Left ventricle myocardium inferior (tissue), 1 donor: ENCODE measurements at places on chromosomes 2 and 18.

DNA sequence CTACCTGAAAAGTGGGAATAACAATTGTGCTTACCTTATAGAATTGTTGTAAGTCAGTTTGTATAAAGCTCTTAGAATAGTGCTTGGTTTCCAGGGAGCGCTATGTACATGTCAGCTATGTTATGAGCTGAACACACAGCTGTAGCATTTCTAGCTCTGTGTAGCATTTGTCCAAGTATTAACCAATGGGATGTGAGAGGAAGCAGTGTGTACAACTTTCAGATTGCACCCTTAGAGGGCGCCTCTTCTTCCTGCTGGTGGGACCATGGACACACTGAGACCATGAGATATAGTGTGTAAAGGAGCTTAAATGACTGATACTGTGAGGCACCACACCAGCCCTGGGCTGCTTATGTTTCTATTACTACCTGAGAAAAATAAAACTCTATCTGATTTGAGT is 380.2 kb downstream of the LNPK start:
- H3K4me1 ChIP-seq = no peaks in the 10 kb centered on the region
- no peak for DNase-seq
- H3K27ac ChIP-seq = no peak overlapping the region

GRCh38 chr2:39215545-39215944 is 28.2 kb downstream of the CDKL4 start:
- H3K27me3 ChIP-seq = no peaks in the 10 kb centered on the region
- no peak for DNase-seq
- no peaks in the 10 kb centered on the region for H3K36me3 ChIP-seq
- no peak overlapping the region for H3K4me3 ChIP-seq

DNA sequence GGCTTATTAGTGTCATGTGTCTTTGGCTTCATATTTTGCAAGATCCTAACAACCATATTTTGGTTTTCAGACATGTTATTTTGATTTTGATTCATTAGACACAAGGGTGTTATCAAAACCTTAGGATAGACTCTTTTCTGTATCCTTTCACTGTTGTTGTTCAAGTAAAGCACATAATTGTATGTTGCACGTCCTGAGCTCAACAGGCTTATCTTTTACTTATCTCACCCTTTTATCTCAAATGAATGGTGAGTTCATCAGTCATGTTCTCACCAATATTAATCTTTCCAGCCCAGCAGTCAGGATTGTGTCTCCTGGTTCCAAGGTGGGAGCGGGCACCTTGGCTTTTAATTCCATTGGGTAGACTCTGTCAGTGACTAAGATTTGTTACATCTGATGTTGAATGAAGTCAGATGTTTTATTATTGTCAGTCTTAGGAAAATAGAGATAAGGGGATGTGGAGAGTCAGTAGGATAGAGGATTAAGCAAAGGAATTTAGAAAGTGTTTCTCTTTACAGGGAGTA is 11.9 kb downstream of the GPN1 start:
- H3K27ac ChIP-seq = no peak overlapping the region
- H3K36me3 ChIP-seq = peaks cover 94% of the 10 kb centered on the region
- no peak overlapping the region for H3K4me3 ChIP-seq
- no peaks in the 10 kb centered on the region for H3K4me1 ChIP-seq

- DNase-seq = no peak
- H3K4me3 ChIP-seq = no peak overlapping the region
- H3K27me3 ChIP-seq = peaks cover 24% of the 10 kb centered on the region
- H3K4me1 ChIP-seq = no peaks in the 10 kb centered on the region
- no peaks in the 10 kb centered on the region for H3K36me3 ChIP-seq
These were observed 27.3 kb upstream of the BIN1 start for GRCh38 chr2:127134235-127134634.

- peaks cover 19% of the 10 kb centered on the region for H3K36me3 ChIP-seq
- peaks cover 10% of the 10 kb centered on the region for H3K4me1 ChIP-seq
- no peak overlapping the region for H3K4me3 ChIP-seq
- DNase-seq = no peak
- no peak overlapping the region for H3K27ac ChIP-seq
These were observed 10.0 kb downstream of the SLC4A5 start for GRCh38 chr2:74333175-74333574.

GRCh38 chr18:75544051-75544481 is 116.6 kb upstream of the SMIM21 start:
- no peaks in the 10 kb centered on the region for H3K4me1 ChIP-seq
- H3K27ac ChIP-seq = no peak overlapping the region
- H3K36me3 ChIP-seq = no peaks in the 10 kb centered on the region
- no peak for DNase-seq
- H3K27me3 ChIP-seq = peaks cover 37% of the 10 kb centered on the region

DNA sequence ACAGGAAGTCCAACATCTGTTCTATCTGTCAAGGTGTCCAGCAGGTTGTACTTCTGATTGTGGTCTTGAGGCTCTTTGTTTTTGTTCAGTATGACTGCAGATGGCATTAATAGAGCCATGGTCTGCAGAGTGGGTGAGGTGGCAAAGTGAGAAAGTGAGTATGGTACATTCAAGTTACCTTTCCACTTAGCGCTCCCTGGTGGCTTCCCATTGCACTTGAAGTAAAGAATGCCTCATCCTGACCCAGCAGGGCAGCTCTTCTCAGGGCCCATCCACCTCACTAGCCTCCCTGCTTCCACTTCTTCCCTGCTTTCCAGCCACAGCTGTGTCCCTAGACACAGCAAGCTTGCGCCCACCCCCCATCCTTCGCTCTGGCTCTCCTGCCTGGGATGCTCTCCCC is 148.0 kb upstream of the ALPP start:
- no peak overlapping the region for H3K4me3 ChIP-seq
- H3K4me1 ChIP-seq = peaks cover 21% of the 10 kb centered on the region
- no peaks in the 10 kb centered on the region for H3K36me3 ChIP-seq
- no peaks in the 10 kb centered on the region for H3K27me3 ChIP-seq
- H3K27ac ChIP-seq = no peak overlapping the region

DNA sequence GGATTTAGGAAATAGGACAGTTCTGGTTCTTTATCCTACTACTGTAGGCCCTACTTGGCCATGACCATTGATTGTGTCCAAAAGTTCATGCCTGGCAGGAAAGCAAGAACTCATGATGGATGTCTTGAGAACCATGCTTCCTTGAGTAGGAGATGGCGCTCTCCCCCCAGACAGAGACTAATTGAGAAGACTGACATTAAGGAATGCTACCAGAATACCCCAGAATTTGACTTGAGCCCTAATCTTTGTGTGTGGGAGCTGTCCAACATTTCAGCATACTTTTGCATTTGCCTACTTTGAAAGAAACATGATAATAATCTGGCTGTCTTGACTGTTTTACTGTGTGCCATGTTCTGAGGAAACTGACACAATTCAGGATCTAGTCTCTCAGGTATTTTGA is 23.3 kb downstream of the MAPRE3 start:
- no peaks in the 10 kb centered on the region for H3K27me3 ChIP-seq
- no peaks in the 10 kb centered on the region for H3K36me3 ChIP-seq
- no peak for DNase-seq
- no peaks in the 10 kb centered on the region for H3K4me1 ChIP-seq
- no peak overlapping the region for H3K27ac ChIP-seq
- no peak overlapping the region for H3K4me3 ChIP-seq

- DNase-seq = no peak
- H3K36me3 ChIP-seq = no peaks in the 10 kb centered on the region
- no peaks in the 10 kb centered on the region for H3K4me1 ChIP-seq
- H3K27ac ChIP-seq = no peak overlapping the region
- no peak overlapping the region for H3K4me3 ChIP-seq
These were observed 692.1 kb upstream of the CELF4 start for GRCh38 chr18:38257661-38258060.

DNA sequence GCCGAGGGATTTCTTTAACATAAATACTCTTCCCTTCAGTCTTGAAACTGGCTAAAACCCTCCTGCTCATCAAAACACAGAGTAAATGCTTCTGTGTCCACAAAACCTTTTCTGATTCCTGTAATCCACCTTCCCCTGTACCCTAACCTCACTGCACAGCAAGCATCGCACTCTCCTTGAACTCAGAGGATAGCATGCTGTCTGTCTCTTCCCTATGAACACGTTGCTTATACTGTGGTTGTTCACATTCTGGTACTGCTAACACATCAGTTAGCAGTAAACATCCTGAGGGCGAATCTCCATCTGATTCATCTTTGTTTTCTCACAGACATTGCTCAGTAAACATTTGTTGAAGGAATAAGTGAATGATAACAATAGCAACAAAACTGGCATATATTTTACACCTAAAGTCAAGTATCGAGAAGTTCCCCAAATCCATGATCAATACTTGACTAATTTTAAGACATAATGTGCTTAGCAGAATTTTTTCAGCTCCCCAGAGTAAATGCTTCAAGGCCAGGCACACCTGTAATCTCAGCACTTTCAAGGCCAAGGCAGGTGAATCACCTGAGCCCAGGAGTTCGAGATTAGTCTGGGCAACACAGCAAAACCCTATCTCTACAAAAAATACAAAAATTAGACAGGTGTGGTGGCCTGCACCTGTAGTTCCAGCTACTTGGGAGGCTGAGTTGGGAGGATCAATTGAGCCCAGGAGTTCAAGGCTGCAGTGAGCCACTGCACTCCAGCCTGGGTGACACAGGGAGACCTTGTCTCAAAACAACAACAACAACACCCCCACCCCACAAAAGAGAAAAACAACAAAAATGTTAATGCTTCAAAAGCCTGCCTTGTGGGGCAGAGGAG is 45.6 kb upstream of the LPIN2 start:
- no peak for DNase-seq
- H3K27me3 ChIP-seq = no peaks in the 10 kb centered on the region
- H3K27ac ChIP-seq = peak overlapping the region; percentile 10
- no peaks in the 10 kb centered on the region for H3K36me3 ChIP-seq
- H3K4me1 ChIP-seq = peaks cover 15% of the 10 kb centered on the region
- no peak overlapping the region for H3K4me3 ChIP-seq
